Anterior cingulate cortex (tissue), 58 donors: ENCODE measurements at places on chromosomes 1 and 21.

DNA sequence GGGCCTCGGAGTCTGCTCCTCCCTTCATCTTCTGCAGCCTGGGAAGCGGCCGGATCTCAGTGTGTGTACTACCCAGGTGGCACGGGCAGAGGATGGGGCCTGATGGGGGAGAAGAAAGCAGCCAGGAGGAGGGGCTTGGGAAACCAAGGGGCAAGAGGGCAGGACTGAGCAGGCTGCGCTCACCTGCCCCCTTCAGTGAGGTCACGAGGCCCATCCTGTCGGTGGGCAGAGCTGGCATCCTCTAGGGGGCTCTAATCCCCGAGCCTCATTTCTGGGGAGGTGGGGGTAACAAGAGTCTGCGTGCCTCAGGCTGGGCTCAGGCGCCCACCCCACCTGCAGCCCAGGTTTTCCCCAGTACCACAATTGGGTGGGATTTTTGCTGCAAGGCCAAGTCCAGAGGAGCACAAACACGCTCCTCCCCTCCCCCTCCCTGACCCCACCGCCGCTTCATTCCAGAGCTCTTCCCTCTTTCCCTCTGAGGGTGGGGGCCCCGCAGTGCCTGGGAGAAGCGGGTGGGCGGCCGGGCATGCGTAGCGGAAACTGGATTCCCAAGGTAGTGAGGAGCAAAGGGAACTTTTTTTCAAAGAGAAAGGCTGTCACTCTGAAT lies 1.8 kb upstream of the WNT3A start:
- DNase-seq: no peak

DNA sequence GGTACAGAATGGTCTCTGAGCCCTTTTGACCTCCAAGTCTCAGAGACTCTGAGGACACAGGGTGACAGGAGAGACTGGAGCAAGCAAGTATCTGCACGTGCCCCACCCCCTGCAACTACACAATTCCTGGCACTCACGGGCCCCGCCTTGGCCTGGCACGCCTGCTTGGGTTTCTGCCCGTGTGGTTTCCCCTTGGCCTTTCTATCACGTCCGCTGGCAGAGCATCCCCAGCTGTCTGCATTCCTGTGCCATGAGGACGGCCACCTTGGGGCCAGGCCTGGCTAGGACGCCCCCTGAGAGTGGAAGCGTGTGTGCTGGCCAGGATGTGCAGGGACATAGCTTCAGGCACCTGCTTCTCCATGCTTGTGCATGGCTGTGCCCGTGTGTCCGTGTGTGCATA lies 14.3 kb upstream of the EDN2 start:
- no peak for DNase-seq

- DNase-seq: no peak
Measured at GRCh38 chr1:226116673-226117072, 54.2 kb downstream of the H3-3A start.

DNA sequence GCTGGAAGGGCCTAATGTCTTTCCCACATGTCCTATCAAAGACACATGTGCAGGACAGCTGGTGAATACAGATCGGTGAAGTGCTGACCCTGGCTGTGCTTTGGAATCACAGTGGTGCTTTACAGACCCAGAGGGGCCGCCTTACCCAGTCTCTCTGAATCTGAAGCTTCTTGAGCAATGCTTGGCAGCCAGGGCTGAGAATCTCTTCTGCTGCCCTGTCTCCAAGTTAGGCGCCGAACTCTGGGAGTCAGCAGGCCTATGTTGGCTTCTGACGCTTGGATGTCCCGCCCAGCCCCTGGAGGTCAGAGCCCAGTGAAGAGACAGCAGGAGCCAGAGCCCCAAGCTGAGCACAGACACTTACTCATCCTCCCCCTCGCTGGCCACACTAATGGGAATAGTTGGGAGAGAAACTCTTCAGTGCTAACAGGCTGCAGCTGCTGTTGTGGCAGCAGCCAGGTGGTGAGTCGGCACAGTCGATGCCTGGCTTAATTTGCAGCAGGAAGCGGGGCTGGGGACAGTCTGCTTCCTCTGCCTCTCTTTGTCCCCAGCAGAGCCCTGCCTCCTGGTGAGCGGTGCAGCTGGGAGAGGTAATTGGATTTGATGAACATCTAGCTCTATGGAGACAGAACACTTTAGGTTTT lies 68.1 kb downstream of the URB2 start:
- DNase-seq: no peak

DNA sequence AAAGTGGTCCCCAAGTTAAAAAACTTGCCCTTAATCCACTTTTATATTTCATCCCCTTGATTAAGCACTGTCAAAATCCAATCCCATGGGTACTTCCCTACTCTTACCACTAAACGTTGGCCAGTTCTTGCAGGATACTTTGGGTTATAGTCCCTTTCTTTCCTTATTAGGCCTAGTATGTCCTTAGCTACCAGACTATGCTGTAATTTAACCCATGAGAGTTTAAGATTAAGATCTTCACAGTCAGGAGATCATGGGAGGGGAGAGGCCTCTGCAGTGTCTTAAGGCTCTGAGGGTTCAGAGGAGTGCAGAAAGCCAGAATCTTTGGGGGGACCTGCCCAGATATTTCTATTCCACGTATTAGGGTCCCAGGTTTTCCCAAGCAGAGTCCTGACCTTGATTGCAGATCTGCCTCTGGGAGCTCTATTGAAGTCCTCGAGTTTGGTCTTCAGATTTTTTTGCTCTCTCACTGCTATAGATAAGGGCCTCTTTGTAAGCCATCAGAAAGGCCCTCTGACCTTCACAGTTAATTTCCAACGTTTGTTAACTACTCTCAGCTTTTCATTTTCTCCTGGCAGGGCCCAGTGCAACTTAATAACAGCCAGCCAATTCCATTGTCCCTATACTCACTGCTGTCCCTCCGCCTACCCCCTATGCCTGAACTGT lies 9.0 kb upstream of the CGN start:
- no peak for DNase-seq

GRCh38 chr1:79006564-79006963 lies at the start of gene ADGRL4:
ADGRL4 (minus strand) TSS chr1:79006730; CDS start chr1:79006654, 76 bp downstream.
- no peak for DNase-seq

DNA sequence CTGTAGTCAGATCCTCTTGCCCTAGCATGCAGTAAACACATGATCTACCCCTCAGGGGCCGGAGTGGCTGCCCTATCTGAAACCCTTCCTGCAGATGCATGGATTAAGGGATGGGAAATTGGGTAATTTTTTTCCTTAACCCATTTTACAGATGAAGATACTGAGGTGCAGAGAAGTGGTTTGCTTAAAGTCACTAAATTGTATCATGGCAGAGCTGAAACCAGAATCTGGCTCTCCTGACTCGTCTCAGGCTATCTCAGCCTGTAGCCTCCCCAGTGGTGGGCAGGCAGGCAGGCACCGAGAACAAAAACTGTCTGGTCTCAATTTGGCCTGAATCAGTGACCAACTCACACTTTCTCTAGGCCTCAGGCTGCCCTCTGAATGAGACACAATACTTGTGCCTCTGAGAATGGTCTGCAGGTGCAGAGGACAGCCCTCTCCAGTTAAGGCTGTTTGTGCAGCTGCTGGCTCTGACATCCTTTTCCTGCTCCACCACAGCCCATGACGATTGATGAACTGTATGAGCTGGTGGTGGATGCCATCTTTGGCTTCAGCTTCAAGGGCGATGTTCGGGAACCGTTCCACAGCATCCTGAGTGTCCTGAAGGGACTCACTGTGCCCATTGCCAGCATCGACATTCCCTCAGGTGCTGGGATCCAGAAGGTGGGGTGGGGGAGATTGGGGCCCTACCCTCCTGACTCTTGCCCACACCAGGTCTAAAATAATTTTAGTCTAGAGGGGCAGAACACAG lies 1.5 kb downstream of the NAXE start:
- no peak for DNase-seq

- DNase-seq: no peak
Measured at GRCh38 chr21:28133116-28133515, 859.6 kb downstream of the LTN1 start.

GRCh38 chr21:31198575-31198974 lies 145.5 kb downstream of the TIAM1 start:
- no peak for DNase-seq

DNA sequence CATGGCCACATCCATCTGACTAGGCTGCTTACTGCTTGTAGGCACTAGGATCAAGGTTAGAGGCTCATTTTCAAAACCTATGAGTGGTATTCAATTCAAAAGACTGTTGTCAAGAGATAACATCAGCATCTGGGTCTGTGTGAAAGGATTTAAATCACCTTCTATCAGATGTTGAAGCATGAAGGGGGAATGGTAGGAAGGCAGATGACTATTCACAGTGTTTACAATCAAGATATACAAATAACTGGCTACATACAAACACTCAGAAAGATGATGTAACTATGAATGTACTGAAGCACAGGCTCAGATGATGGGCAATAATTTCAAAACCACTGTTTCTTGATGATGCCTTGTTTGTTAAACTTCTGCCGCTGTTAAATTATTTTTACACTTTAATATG lies 249.2 kb downstream of the SLC45A1 start:
- DNase-seq: no peak

GRCh38 chr1:18548643-18549042 lies 67.9 kb downstream of the KLHDC7A start:
- DNase-seq: no peak

- DNase-seq: no peak
Measured at GRCh38 chr1:231094421-231094820, 54.4 kb upstream of the FAM89A start.

DNA sequence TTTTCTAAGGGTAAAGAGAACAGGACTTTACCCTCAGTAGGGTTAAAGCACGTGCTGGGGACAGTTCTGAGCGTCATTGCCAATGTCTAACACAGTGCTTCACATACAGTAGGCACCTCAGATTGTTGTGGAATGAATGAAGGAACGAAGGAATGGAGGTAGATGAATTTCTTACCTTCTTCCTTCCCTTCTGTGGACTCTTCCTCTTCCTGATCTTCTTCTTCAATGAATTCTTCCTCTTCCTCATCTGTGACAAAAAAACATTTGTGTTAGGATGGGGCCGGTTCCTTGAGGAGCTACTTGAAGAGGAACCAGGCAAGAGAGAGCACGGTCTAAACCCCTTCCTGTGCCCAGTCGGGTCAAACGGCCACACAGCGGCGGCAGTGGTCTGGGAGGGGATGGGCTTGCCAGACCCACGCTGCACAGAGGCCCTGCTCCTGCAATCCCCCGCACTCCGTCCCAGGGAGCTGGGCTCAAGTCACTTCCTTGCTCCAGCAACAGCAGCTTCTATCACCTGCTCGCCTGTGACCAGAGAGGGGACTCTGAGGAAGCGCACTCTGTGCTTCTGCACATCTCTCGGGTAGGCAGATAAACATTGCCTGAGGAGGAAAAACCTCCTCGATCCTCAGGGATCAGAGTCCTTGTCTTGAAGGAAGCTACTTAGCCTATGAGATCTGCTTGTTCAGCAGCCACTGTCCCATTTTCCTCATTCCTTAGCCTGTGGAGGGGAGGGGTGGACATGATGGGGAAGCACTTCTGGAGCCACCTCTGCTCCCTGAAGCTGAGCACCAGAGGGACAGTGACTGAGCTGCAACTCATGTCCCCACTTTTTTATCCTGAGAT lies 8.0 kb upstream of the SLC30A2 start:
- DNase-seq: no peak

GRCh38 chr1:26419494-26419893 lies 8.9 kb downstream of the LIN28A start:
- DNase-seq: no peak

GRCh38 chr1:157580179-157580827 lies 17.6 kb downstream of the FCRL4 start:
- no peak for DNase-seq

- no peak for DNase-seq
Measured at GRCh38 chr1:77832901-77833300, 53.5 kb downstream of the MIGA1 start.

DNA sequence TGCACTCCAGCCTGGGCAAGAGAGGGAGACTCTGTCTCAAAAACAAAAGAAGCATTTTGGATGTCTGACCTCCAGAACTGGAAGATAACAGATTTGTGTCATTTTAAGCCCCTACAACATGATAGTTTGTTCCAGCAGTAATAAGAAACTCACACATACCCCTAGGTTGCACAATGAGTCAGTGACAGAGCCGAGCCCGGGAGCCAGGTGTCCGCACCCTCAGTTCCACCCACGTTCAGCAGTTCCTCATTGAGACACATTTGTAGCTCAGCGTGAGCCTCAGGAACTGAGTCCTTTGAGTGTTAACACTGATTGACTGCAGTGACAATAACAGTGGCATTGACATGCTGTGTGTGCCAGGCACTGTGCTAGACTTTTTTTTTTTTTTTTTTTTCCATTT lies 19.8 kb downstream of the LRRC38 start:
- DNase-seq: no peak

- no peak for DNase-seq
Measured at GRCh38 chr21:35923971-35924370, 136.4 kb downstream of the SETD4 start.

DNA sequence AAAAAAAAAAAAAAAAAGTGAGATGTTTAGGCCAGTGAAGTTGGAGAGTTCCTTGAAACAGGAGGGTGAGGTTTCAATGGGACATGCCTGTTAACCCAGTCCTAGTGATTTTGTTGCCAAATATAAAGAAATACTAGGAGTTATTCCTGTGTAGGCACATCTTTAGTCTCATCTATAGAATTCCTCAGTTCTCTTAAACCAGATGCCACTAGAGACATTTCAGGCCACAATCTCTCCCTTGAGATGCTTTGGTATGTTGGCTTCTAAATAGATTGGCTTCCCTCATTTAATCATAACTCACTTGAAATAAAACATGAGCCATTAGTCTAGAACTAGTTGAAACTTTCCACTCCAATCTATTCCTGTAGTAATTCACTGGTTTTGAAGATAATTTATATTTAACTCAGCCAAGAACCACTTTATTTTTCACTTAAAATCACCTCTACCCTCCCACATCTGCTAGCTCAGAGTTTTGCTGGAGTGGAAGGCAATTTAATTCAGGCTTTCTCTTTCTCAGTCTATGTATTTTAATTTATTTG lies 29.8 kb downstream of the GPR137B start:
- no peak for DNase-seq

DNA sequence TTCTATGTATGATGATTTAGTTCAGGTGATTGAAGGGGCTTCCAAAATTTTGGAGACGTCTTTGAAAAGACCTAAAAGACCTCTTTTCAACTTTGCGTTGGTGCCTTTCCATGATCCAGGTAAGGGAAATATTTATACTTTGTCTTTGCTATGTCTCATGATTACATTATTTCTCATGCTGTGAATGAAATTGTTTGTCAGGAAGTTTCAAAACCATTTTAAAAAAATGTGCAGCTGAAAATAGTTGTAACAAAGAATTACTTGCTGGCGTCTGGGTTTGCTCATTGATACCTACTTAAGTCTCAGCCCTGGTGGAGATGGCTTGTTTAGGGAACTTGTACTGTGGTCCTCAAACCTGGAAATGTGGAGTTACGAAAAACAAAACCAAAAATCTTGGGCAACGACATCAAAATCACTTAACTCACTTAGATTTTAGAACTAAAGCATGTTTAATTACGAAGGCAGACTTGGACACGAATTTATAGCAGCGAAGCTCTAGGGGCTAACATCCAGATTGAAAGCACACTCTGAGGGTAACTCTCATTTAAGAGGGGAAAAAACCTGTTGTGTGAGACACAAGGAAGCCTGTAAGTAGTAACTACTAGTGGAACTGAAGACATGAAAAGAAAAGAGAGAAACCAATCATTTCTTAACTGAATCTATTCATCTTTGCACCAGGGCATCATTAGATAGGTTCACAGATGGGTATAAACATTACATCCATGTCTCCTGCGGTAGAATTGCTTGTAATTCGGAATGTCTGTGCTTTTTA lies 924 bp downstream of the HMCN1 start:
- DNase-seq: no peak
